ENCODE measurements at places on chromosomes 5 and 9.

DNA sequence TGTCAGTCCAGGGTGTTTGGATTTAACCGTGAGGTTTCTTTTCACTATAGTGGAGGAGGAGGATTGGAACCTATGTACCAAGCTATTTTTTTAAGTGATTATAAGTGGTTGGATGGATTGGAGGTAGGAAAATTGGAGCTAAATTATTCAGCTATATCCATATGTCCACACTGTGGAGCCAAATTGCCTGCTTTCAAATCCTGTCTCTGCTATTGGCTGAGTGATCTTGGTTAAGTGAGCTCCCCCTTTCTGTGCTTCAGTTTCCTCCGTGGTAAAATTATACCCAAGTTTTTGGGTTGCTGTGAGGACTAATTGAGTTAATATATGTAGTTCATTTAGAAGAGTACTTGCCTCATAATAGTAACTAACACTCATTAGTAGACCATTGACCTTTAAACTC lies 2.5 kb downstream of the CENPP start:
- peak; percentile 68 for DNase-seq

- DNase-seq, result no peak
Measured at GRCh38 chr5:133294380-133294779, 242.6 kb downstream of the HSPA4 start.

- peak; percentile 80 for DNase-seq
Measured at GRCh38 chr9:122180633-122181032, 20.9 kb downstream of the MORN5 start.

- DNase-seq, result no peak
Measured at GRCh38 chr5:172556262-172556661, 84.8 kb upstream of the NEURL1B start.

DNA sequence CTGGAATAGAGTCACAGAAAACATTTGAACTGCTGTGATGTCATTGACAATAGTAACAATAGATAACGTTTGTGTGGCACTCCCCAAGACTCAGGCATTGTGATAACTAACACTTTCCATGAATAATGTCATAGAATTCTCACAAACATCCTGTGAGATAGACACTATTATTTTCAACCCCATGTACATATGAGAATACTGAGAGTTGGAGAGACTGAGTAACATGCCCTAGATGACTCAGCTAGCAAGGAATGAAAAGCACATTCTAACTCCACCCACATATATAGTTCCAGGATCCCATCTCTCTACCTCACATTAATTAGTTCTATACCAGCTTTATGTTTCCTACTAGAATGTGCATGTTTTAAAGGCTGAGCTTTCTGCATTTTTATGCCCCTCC lies 71.4 kb downstream of the ASTN2 start:
- no peak for DNase-seq

Measured in HCEC 1CT (cell line).